Panc1 (cell line): ENCODE measurements at places on chromosomes 5 and 9.

- no peak for DNase-seq
Observed at GRCh38 chr9:28264368-28264767, 691.1 kb upstream of the C9orf72 start.

- no peak for DNase-seq
Observed at GRCh38 chr5:134111741-134112647, 2.5 kb upstream of the TCF7 start.

DNA sequence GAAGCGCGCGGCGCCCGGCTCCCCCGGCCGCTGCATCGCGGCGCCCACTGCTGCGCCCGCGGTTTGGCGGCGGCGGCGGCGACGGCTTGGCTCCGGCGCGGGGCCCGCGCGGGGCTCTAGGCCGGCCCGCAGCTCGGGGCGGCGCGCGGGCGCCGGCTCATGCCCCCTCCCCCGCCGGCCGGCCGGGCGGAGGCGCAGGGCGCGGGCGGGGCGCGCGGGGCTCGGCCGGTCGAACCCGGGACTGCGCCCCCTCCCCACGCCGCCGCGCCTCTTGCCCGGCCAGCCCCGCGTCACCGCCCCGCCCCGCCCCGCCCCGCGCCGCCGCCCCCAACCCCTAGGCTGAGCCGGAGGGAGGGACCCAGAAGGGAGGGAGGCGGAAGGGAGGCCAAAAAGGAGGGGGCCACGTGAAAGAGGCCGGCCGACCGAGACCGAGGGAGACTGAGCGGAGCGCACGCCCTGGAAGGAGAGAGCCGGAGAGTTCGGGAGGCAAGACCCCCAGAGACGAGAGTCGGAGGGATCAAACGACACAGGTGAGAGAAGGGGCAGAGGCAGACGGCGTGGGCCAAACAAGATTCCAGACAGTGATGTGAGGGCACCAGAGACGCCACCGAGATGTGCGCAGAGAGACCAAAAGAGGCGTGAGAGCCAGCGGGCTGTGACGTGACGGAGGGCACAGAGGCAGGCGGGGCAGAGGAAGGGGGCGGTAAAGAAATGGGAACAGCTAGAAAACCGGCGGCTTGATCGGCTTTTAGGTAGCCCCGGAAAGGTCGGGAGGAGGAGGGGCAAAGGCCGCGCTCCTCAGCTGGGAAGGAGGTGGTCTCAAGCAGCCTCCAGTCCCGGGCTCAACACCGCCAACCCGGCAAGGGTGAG lies at the start of gene BARX1:
Gene BARX1 (minus strand): TSS at position 245 of the 870 bp plus-strand sequence. CDS start 209 bp downstream, at position 36.
- DNase-seq, result peak; percentile 10

DNA sequence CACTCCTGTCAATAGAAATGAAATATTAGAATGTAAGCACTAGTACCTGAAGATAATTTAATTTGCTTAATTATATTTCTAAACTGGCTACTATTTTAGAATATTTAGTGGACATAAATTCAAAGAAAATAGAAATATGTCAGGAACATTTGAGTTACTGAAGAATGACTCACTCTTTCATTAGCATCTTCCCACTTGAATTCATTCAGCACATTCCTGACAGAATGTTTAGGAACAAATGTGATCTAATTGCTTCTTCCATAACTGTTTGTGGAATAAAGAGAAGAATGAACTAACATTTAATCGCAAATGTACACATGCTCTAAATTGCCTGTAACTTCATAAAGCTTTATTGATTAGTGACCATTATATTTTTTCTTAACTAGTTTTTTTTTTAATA lies 306.2 kb upstream of the ADAMTSL1 start:
- no peak for DNase-seq

DNA sequence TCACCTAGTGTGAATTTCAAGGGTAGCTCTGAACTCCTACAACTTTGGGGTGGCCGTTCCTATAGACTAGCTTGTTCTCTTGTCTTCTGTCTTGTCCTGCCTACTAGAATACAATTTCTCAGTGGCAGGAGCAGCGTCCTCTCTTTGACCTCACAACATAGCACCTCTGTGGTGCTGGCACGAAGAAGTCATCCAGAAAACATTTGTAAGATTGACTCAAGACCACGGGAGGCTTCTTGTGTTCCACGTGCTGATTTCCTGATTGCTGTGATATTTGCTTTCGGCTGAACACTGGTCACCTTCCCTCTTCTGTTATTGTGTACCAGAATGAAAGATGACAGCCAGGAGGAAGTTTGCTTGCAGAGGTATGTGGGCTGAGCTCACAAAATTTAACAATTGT lies 27.0 kb downstream of the SLC1A1 start:
- no peak for DNase-seq

- DNase-seq, result no peak
Observed at GRCh38 chr5:83844449-83845068, 123.9 kb upstream of the HAPLN1 start.

- no peak for DNase-seq
Observed at GRCh38 chr9:22084336-22085035, 75.4 kb upstream of the CDKN2B start.

DNA sequence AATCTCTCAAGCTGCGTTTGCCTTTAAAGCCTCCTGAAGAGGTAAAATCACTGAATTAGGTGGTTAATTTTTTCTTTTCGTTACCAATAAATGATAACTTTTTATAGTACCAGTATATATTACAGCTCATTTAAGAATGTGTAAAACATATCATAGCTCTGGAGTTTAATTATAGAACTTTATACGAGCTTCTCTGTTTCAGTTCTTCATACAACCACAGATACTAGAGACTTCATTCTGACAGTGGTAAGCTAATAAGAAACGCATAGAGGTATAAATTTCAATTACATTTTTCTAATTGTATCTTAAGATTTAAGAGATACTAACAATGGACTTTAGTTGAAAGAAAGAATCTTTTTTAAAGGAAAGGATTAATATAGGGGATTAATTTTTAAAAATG lies 73.9 kb downstream of the PBX3 start:
- DNase-seq, result no peak

DNA sequence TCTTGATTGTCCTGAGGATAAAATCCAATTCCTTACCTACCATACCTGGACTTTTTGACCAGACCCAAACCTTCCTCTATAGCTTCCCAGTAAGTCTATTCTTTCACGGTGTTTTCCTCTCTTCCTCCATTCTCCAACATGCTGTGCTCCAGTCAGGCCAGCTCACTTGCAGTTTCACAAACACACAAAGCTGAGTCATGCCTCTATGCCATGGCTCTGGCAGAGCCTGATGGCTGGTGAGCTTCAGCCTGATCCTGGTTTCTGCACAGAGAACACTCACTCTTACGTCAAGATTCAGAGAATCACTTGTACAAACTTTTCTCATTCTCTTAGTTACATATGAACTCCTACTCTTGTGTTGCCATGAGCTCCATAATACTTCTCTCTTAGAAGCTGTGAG lies 27.7 kb upstream of the PAX5 start:
- no peak for DNase-seq

DNA sequence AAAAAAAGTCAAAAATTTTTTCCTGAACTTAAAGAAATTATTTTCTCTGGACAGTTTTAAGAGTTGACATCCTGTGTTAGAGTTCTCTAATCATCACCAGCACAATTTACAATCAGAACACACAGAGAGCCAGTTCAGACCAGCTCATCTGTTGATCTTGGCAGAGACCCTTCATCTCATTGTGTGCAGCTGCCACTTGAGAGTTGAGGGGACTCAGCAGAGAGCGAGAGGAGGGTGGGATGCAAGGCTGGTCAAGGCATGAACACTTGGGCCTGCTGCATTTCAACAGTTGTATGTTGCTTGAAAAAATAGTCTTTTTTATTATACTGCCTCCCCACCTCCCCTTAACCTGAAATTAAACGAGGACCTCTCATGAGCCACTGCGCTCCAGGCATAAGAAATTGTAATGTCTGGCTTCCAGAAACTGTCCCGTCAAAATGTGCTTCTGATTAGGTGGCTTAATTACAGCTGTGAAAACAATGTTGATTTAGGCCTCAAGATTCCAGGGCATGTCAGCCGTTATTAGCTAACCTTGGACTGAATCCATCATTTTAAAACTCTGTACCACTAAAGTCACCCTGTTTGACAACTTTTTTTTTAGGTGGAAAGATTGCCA lies 383.6 kb downstream of the CCDC171 start:
- no peak for DNase-seq

- no peak for DNase-seq
Observed at GRCh38 chr9:135886147-135886981, 21.0 kb downstream of the CAMSAP1 start.

GRCh38 chr9:121237916-121238315 lies 30.0 kb upstream of the GSN start:
- DNase-seq, result no peak

DNA sequence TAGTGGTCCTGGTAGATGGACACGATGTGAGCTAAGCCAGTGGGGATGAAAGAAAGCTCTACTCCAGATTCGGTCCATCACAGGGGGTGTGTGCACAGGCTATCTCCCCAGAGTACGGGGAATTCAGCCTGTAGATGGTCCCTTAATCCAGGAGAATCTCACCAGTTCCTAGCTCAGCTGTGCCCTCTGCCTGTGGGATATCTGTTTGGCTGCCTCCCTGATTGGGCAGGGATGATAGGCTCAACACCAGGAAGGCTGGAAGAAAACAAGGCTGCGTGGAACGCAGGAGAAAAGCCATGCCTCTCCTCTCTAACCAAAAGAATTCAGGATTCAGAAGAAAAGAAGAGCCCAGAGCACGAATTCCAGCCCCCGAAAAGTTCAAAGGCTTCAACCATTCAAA lies 40.9 kb downstream of the VLDLR start:
- no peak for DNase-seq

- DNase-seq, result no peak
Observed at GRCh38 chr5:178453224-178453623, 137.0 kb downstream of the COL23A1 start.

DNA sequence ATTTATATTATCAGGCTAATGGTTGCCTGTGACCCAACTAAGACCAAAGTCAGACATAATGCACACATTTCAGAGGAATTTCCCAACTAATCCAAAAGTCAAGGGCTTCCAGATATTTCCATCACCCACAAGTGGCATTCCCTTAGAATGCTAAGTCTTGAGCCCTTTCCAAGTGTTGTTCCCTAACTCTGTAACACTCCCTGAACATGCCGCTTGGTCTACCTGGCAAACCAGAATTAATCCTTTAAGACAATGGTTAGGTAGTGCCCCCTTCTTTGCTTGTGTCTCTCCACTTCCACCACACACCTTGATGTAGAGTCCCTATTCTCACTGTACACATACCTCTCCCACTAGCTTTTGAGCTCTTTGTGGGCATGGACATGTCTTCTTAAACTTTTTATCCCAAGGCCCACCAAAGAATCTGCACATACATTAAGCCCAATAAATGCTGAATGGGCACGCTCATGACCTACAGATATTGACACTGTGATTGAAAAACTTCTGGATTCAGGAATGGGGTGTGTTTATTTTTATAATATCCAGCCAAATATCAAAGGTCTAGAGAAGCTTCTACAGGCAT lies 37.8 kb upstream of the IFNE start:
- no peak for DNase-seq

- DNase-seq, result no peak
Observed at GRCh38 chr5:69136293-69136692, 30.7 kb upstream of the CCNB1 start.

DNA sequence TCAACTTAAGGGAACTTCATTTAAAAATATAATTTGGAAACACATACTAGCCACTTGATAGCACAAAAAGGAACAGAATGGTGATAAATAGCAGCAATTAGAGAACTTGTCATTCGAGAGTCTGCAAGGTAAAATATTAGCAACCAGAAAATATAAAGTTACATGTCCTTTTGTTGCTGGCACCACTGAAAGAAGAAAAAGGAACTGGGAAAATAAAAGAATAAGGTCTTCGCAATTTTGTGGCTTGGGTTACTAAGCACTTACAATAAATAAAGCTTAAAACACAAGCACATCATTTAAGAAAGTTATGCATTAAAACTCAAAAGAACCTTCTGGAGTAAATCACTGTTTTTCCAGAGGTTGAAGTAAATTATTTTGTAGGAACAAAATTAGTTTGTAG lies 149.9 kb upstream of the FBN2 start:
- no peak for DNase-seq

GRCh38 chr5:66989781-66990180 lies 206.8 kb downstream of the CD180 start:
- no peak for DNase-seq
